Activated CD4-positive, alpha-beta T cell treated with anti-CD3 and anti-CD28 coated beads for 48 hours (primary cell): ENCODE measurements at places on chromosomes 7 and 10.

DNA sequence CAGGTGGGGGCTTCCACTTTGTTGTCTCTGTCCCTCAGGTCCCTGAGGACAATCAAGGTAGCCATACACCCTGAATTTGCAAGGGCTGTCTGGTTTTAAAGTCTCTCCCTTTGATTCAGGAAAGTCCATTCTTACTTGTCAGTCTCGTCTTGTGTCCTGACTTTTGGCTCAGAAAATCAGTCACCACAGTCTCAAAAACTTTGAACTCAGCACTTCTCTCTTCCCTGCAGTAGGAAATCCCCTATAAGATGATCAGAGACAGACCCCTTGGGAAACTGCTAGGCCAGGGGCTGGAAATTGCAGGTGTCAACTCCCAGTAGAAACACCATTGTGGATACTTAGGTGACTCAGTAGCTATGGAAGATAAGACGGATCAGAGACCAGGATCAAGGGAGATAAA is 73.1 kb downstream of the CDC123 start:
- no peak for DNase-seq

DNA sequence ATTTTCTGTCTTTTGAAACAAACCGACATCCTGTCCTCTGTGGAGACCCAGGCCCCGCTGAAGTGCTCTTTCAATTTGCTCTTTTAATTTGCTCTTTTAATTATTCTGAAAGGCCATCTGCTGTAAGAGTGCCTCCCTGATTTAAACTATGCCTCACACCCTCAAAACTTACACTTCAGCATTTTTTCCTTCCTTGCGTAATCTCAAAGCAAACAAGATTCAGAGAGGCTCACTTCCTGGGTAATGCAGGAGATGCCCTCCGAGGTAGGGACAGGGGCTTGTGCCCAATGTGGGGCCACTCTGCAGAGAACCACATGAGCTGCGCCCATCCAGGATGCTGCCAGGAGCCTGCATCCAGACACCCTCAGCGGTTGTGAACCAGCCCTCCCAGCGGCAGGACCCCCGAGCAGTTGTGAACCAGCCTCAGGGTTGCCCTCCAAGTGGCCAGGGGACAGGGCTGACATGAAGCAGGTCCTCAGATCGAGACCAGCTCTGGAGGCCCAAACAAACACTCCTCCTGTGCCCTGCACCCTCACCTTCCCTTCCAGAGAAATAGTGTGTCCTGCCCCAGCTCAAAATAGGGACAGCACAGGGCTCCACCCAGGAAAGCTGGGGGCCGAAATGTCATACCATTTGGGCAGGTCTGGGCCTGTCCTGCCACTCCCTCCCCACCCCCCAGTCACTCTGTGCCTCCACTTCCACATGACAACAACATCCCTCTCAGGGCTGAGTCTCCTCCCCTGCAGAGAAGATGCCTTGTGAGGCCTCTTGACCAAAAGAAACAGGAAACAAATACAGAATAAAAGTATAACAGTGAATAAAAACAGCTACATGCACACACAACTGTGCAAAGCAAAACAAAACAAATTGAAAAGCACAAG is 190.4 kb downstream of the PTPRN2 start:
- DNase-seq, result no peak

GRCh38 chr10:130109796-130110245 is 809 bp downstream of the C10orf143 start:
- DNase-seq, result peak; percentile 77

DNA sequence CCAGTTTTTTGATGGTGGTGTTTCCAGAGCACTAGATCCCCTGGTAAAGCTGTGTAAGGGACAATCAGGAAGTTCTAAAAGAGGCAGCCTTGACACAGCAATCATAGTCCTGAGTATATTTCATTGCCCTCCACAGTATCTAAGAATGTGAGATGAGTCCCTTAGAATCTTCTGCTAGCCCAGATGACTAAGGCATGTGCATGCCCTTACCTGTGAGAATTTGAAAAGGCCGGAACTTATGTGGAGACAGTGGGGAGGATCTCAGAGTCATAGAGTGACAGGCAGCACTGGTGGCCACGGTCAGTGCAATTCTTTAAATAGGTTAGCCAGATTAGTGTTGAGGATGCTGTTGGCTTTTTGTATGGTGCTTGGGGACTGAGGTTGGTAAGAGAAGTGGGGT is 361.4 kb upstream of the VSTM2A start:
- DNase-seq, result no peak

DNA sequence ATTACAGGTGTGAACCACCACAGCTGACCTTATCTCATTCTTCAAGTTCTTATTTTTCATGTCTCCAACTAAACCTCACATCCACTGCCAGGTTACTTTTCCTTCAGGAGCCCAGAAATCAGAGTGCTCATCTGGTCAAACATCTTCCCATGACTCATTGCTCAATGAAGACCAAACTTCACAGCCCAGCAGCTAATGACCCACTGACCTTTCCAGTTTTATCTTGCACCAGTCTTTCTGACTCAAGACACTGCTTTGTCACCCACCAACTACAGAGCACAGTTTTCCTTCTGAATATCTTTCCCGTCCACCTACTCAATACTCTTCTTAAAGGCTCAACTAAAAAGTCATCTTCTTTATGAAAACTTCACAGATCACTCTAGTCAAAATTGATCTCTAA is 245.1 kb downstream of the CHCHD3 start:
- no peak for DNase-seq

DNA sequence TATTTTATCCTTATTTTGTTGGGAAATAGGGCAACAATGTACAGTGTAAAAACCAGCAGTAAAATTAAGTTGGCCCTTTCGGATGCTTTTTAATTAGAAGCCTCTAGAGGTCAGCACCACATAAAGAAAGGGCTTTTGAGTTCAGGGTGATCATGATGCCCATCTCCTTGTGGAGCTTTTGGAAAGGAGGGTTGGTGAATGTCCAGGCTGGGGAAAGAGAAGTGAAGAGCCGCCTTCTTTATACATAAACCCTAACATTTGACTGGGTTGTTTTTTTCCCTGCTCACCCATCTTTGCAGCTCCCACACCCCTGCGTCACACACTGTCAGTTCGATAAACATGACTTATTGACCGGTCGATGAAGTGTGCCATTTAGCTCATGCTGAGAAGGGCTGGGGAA is 29.8 kb downstream of the MTURN start:
- DNase-seq, result no peak

DNA sequence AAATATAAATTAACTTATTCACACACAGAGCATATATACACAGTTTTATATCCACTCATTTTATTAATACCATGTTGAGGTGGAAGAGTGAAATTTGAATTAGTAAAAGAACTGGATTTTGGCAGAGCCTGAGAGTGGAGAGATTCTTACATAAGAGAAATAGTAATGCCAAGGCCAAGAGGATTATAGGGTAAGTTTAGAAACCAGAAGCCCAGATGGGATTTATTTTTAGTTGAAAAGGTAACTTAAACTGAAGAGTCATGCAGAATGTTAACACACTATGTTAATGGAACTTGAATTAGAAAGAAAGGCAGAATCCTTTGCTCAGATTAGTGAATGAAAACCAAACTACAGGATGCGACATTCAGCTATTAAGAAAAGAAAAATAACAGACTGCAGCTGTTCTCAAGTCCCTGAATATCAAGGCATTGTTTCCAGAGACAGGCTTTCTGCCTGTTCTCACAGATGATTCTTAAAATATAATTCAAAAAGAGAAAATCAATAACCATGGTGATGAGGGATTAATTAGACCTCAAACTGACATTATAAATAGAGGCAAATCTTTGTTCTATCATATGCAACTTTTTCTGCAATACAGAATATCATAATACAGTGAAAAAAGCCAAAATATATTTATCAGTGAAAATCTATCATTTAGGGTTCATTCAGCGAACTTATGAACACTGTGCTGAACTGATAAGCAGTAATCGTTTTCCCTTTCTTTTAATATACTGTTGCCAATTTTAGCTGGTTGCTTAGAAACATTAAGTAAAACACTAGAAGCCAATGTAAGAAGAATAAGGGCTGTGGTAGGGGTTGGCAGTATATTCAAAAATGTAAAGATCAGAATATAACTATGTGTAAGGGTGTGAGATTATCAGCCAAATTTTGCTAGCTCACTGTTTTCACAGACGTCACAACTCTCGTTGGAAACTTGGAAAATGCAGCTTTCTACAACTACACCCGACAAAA is 34.4 kb downstream of the HECTD2 start:
- no peak for DNase-seq

DNA sequence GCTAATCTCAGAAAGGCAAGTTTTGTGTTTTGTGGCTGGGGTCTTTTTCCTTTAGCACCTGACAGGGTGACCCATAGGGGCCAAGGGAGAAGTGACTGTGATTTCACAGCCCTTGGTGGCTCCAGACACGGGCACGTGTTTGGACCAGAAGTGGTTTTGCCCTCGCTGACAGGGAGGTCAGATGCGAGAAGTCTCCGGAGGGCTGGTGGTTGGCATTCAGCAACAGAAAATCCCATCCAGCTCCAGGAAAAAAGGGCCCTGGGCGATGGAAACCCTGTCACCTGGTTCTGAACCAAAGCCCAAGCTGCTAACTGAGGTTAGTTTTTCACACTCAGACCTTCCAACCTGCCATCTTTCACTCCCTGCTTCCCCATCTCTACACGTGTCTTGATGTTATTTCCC is 272.9 kb downstream of the TRIL start:
- DNase-seq, result no peak

DNA sequence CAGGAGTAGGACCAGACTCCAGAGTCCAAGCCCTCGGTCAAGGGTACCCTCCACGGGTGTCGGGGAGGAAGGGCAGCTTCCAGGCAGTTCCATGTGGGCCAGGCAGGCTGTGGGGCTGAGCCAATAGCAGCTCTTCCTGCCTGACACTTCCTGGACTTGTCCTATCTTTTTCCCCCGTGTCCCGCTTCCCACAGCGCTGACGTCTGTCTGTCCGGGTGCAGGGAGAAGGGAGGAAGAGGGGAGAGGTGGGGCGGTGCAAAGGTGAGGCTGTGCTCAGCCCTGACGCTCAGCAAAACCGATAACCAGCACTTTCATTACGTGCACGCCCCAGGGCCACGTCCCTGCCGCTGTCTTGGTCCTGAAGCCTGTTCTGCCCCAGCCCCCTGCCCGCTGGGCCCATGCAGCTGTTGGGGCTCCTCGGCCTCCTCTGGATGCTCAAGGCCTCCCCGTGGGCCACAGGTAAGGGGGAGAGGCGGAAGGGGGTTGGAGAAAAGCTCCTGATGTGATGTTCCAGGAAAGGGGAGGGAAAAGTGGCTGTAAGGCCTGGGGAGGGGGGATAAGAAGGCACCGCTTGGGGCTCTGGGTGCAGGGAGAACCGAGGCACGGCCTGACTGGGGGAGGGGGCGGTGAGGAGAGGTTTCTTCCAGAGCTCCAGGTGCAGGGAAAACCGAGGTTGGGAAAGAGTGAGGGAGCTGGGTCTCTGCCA is at the start of gene MUC3A:
MUC3A (plus strand) TSS at position 308 of the 706 bp plus-strand sequence; CDS start at position 399, 91 bp downstream.
- DNase-seq, result no peak
